Activated T-cell treated with anti-CD3 and anti-CD28 coated beads, Interleukin-2, amount 50 U/mL, for 24 hours (primary cell): ENCODE measurements at places on chromosomes 3 and 15.

- no peak for DNase-seq
Observed at GRCh38 chr15:63672369-63672768, 75.2 kb downstream of the FBXL22 start.

DNA sequence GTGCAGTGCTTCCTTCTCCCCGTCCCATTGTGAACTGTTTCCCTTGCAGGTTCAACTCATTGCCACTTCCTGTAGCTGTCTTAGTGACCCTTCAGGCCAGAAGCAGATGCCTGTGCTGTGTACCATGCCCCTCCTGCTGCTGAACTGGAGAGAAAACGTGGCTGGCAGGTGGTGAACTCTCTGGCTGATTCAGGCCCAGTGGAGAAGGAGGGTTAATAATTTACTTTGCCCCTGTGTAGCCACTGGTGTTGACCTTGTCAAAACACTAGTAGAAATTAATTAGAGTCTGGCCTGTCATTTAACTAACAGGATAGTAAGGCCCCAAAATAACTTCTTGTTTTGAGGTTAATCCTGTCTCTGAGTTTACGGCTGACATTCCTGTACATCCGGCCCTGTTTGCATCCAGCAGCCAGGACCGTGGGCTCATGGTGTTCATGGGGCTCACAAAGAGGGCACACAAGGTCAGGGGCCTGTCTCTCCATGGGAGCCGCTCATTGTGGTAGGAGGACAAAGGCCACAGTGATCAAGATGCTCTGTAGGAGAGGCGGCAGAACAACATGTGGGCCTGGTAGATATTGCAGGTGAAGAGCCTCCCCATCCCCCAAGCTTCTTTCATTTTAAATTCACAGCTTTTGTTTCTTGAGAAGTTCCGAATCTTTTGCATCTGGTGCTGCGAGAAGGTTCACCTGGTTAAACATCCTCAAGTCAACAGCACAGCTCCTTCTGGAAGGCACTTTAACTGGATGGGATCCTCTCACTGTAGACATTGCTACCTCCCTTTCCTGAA is 101.6 kb downstream of the CGNL1 start:
- DNase-seq, result no peak

GRCh38 chr3:72312339-72312738 is 527.4 kb upstream of the PROK2 start:
- no peak for DNase-seq

- no peak for DNase-seq
Observed at GRCh38 chr3:77227567-77227966, 187.7 kb downstream of the ROBO2 start.

DNA sequence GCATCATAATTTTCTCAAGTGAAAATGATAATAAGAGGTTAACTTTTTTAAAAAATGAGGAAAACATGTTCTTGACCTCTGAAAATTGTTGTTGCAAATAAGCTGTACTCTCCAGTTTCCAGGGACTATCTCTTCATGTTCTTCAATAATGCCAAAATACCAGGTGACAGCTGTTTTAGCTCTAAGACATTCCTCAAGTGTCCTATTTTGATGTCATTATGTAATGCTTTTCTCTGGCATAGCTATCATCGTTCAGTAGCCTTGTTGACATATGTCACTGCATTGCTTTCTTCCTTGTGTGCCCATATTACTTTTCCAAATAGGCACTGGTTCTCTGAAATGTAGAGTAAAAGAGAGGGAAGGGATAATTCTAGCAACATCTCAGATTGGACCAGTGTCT is 5.7 kb upstream of the FILIP1L start:
- no peak for DNase-seq

DNA sequence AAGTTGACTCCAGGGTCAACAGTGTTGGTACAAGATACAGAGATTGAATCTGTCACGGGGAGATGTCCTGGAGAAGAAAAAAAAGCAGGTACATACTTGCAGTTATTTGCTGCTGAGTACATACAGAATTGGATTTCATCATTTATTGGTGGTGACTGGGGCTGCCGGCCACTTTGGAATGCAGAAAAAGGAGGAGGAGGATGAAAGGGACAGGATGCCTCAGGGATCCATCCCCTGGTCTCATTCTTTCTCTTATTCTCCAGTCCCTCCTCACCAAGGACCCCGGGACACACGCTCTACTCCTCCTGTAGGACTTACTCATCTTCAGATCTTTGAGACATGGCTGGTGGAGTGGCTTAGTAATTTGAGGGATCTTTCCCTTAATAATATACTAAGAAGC is 30.0 kb upstream of the MEIS2 start:
- no peak for DNase-seq

- DNase-seq, result no peak
Observed at GRCh38 chr3:38255627-38256026, 10.0 kb upstream of the SLC22A13 start.

DNA sequence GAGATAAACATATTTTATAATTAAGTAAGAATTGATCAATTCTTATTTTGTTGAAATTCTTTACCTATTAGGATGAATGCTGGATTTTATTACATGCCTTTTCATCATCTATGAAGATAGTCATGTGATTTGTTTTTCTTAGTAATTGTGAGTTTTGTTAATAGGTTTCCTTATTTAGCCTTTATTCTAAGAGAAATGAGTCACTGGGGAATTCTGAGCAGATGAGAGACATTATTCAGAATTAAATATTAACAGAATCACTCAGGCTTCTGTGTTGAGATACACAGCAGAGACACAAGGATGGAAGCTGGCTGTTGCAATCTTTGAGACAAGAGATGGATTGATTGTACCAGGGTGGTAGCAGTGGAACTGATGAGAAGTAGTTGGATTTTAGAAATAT is 7.4 kb upstream of the ANO10 start:
- no peak for DNase-seq

GRCh38 chr15:90817117-90818057 is 51.0 kb upstream of the FURIN start:
- no peak for DNase-seq
